ENCODE measurements at places on chromosomes 4 and X. TPM values are rescaled to one million over a fixed set of nuclear protein-coding genes. Genes with fewer than 3 reads are reported as not detected.

Gene PLP1
- not detected for total RNA-seq

Gene TCP11X2
- total RNA-seq: not detected

Gene ABLIM2
- 6.6 TPM for total RNA-seq

Gene TRIML2
- 3.1 TPM for total RNA-seq

Gene FAM47A
- not detected for total RNA-seq

Gene NAP1L5
- 5.2 TPM for total RNA-seq

Gene ELF4
- total RNA-seq: 21.6 TPM

Gene ING2
- 6.5 TPM for total RNA-seq

All from bladder microvascular endothelial cell (primary cell).